ENCODE measurements at places on chromosomes 16 and 17.

DNA sequence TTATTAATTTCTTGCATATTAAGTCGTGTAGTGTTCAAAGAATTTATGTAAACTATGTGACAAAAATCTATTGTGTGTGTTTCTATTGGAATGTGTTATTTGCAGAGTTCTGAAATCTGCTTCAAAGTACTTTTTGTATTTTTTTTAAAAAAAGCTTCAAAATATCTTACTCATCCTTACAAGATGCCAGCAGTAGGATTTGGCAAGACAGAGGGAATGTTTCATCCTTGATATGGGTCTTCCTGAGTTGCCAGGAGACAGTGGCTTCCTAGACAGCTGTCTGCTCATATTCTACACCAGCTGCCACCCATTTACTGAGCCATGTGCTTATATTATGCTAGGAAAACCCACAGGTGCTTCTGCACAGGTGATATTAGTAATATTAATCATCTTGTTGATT lies 36.4 kb downstream of the EFCAB5 start:
- no peak for DNase-seq

DNA sequence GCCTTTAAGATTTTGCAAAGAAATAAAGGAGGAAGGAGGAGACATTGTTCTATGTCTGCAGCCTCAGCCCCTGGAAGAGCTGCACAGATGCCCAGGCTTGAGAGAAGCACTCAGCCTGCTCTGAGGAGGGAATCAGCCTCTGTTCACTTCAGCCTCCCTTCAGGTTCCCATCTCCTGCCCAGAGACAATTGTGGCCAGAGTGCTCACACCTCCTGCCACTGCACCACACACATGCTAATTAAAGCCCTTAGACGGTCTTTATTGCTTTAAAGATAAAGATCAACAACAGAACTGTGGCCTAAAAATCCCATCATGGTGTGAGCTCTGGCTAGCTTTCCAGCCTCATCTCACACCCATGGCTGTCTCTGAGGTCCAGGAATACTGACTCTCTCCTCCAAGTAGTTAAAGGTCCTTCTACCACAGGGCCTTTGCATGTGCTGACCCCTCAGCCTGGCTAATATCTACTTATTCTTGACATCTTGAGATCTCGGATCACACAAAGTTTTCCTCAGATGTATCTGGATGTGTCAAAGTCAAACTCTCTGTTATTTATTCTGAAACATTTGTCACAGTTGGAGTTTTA lies 33.8 kb downstream of the CHD9NB start:
- DNase-seq: no peak

DNA sequence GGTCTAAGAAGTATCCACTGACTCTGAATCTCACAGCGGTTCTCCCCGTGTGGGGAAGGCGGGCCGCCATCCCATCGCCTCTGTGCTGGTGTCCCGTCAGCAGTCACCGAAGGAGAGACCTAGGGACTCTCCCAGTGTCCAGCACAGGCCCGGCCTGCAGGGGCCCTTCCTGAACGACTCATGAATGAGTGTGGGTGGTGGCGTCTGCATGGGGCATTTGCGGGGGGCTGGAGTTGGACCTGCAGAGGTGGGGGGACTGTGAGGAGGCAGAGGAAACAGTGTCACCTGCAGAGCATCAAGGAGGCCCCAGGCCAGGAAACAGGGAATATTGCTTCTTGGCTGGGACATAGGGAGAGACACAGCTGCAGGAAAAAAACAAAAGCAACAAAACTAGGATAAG lies 10.3 kb downstream of the KCNG4 start:
- no peak for DNase-seq

DNA sequence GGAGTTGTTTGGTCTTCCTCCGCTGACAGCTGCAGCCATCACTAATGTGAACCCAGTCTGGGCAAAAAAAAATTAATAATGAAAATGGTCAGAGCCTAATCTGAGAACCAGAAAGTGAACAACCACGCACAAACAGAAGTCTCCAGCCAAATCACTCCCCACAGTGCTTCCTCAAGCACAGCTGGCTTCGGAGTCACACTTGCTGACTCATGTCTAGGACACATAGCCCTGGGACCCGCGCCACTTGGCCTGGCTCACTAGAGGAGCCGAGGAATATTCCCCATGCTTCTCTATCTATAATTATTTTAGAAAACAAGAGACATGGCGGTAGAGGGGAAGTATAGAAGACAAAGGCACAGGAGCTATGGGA lies 109.1 kb downstream of the ZFHX3 start:
- DNase-seq: no peak

DNA sequence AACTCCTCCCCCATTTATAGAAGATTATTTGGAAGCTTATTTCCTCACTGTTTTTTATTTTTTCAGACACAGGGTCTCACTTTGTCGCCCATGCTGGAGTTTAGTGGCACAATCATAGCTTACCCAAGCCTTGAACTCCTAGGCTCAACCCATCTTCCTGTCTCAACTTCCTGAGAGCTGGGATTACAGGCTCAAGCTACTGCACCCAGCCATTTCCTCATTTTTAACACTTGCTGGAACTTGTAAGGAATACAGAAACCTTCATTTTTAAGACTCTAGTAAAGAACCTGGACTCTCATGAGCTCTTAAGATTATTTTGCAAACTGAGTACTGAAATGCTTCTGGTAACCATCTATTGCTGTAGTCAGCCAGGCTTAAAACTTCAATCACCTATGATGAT lies 29.9 kb downstream of the KANSL1 start:
- DNase-seq: no peak

- no peak for DNase-seq
These were observed 79.4 kb downstream of the SDK2 start for GRCh38 chr17:73564843-73565242.

DNA sequence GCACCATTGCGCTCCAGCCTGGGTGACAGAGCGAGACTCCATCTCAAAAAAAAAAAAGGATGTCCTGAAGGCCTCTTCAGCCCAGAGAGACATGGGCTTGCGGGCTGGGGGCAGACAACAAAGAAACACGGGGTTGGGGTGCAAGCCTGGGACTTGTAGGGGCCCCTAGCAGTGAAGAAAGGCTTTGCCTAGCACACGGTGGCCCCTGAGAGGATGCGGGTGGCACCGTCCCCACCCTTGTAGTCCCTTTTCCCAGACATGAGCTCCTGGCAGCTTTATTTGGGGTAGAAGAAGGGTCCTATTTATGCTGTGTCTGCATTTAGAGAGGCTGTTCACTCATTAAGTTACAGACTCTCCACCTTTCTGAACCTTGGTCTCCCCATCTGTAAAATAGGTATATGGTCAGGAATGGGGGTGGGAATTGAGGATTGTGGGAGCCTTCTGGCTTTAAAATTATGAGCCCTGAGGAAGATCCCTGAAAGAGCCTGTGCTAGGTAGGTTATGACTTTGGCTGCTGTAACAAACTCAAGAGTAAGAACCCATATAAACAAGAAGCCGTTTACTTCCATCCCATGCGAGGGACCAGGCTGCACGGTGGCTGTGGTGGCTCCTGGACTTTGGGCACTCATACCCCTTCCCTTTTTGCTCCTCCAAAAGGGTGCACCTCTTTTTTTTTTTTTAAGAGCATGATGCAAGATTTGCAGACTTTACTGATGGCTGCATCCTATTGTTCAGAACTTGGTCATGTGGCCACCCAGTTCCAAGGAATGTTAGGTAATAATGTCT lies 20.6 kb upstream of the ADGRG1 start:
- peak; percentile 5 for DNase-seq

GRCh38 chr16:87317750-87318644 lies 805 bp upstream of the C16orf95 start:
- DNase-seq: peak; percentile 71

- DNase-seq: no peak
These were observed 18.2 kb downstream of the SRP68 start for GRCh38 chr17:76054112-76054476.

GRCh38 chr17:78314683-78315354 lies 45.1 kb downstream of the SOCS3 start:
- DNase-seq: no peak

GRCh38 chr17:5043524-5043923 lies 8.3 kb upstream of the SLC52A1 start:
- DNase-seq: no peak

DNA sequence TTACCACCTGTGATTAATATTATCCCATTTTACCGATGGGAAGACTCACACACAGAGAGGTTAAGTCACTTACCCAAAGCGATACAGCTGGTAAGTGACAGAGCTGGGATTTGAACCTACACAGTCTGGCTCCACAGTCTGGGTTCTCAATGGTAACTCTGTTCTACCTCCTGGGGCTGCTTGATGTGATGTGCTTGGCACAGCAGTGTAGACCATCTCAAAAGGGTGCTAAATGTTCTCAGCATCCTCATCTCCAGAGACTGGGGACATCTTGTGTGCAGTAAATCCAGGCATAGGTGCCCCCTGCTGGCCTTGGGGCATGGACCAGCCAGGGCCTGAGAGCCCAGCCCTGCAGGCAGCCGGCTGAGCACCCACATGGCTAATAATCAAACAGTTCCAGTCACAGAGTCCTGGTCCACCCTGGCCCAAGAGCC lies 15.4 kb upstream of the KATNB1 start:
- peak; percentile 76 for DNase-seq

DNA sequence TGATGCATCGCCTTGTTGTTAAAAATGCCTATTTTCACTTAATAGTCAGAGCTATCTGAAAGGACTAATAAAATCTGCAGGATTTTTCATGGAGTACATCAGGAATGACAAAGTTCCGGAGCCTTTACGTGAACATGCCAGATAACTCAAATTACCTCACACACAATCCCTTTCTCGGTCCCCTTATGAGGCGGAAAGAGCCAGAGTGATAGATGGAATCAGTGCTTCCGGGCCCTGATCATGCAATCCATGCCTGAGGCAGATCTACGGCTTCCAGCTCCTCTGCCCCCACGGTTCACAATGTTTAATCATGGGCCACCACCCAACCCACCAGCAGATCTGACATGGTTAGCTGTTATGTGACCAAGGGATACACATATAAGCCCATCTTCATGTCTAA lies 17.0 kb downstream of the VPS53 start:
- DNase-seq: no peak

DNA sequence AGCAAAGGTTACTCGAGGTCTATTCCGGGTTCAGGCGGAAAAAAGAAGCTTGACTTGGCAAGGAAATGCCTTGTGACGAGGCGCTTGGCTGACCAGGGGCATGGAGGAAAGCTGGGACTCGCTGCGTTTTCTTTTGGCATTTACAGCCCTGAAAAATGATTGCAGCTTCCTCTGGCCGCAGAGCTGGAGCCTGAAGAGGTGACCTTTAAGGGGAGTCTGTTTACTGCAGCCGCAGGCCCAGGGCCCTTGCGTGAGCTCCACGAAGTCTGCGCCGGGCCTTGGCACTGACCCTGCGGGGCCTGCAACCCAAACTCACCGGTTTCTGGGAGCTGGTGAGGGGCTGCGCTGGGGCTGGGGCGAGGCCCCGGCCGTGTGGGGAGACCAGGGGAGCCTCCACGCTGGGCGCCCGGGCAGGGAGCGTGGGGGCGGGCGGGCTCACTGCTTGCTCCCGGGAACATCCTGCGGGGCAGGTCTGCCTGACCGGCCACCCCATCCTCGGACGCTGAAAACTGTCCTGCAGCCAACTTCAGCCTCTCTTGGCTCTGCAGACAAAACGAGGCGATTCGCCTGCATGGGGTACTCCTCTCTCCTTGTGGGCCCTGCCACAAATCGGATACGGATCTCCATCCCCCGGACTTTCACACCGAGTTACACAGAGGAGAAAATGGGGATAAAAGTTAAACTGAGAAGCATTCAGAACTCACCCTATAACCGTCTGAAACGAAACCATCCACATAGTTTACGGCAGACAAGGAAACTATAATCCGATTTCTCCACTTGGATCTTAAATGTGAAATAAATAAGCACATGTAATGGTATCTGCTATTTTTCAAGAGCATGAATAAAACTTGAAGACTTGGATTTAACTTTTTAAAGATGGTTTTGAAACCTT lies 206.3 kb upstream of the FOXF1 start:
- no peak for DNase-seq

- no peak for DNase-seq
These were observed 750 bp downstream of the TMEM132E start for GRCh38 chr17:34579979-34580684.

DNA sequence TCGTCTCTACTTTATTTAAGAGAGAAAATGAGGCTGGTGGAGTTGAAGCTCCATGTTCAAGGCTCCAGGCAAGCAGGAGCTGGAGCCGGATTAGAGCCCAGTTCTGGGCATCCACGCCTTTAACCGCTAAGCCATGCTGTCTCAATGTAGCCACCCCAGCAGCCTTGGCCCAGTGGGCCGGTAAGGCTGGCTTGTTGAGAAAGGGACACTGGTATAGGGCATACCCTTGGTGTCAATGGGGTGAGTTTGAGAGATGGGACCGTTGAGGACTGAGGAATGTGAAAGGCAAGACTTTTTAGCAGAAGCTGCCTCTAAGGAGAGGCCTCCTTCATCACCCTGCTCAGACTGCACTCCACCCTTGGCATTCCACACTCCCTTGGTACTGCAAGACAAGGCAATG lies 147.4 kb downstream of the CYLD start:
- DNase-seq: no peak

DNA sequence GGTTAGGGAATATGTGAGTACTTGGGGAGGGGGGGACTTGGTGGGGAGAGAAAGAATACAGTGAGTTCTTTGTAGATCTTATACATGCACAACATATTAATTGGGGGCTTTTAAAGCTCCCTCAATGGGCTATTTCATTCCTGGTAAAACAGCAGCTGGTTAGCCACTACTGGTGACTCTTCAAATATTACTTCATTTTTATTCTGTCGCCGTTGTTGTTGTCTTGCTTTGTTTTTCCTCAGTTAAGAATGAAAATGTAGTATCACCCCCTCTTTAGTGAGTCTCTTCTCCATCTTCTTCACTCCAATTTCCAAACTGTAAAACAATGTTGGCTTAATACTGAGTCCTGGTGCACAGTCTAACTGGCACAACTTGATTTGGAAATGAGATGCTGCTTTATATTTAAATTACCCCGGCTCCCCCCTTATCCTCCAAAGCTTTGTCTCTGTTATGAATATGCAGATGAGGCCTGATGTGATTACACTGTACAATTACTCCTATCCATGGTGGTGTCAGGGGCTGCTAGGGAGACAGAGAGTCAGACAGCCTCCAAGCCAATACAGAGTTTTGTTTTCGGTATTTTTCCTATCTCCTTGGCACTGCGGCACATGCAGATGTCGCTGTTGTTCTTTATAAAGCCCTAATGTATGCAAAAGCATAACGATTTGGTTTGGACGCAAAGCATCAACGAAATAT lies 256.9 kb upstream of the PMFBP1 start:
- DNase-seq: no peak

Data from activated naive CD4-positive, alpha-beta T cell treated with anti-CD3 and anti-CD28 coated beads, Interleukin-2, amount 10 ng/mL, durations not matched to agents 7 days and 5 days (primary cell).